ENCODE measurements at places on chromosomes 7 and 10.

DNA sequence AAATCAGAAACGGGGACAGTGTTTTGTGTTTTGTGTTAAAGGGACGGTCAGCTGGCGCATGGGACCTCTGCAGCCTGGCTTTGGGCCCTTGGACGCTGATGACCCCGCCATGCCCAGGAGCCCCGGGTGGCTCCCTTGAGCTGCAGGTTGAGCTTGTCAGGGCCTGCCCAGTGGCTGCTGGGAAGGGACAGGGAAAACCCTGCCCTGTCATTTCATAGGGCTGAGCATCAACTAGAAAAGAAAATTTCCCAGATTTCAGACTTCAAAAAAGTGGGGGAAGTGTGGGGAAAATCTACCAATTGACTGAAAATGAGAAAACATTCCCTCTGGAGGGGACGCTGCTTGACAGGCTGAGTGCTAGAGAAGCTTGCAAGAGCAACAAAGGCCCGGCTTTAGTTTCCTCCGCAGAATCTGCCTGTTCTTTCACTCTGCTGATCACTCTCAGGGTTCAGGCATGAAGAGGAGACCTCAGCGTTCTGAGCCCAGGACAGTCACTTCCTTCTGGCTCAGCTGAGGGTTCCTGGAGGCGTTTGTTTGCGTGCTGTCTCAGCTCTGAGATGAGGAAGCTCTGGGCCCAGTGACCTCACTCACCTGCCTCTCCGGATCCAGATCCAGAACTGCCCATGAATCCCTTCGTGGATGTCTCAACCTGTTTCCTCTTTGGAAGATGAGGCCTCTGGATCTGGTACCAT, 18.6 kb upstream of the DNAJB6 start:
- DNase-seq = no peak

- no peak for DNase-seq
Measured at GRCh38 chr10:42801135-42801534, 18.5 kb downstream of the BMS1 start.

GRCh38 chr10:47370015-47370767, 13.9 kb downstream of the ZNF488 start:
- DNase-seq = no peak

DNA sequence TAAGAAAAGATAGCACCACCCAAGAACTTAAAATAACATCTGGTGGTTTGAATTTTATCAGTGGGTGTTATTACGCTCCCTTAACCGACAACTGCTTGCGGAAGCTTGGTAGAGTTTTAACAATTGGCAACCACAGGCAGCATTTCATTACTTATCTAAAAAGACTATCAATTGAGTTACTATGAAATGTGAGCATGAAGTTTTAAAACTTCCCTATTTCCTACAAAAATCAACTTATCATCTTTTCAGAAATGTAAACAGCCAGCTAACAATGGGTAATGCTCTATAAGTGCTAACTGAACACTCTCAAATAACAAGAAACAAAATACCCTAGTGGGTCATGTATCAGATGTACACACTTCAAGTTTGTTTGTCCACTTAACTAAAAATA, 68.8 kb downstream of the OSBPL3 start:
- DNase-seq = no peak

DNA sequence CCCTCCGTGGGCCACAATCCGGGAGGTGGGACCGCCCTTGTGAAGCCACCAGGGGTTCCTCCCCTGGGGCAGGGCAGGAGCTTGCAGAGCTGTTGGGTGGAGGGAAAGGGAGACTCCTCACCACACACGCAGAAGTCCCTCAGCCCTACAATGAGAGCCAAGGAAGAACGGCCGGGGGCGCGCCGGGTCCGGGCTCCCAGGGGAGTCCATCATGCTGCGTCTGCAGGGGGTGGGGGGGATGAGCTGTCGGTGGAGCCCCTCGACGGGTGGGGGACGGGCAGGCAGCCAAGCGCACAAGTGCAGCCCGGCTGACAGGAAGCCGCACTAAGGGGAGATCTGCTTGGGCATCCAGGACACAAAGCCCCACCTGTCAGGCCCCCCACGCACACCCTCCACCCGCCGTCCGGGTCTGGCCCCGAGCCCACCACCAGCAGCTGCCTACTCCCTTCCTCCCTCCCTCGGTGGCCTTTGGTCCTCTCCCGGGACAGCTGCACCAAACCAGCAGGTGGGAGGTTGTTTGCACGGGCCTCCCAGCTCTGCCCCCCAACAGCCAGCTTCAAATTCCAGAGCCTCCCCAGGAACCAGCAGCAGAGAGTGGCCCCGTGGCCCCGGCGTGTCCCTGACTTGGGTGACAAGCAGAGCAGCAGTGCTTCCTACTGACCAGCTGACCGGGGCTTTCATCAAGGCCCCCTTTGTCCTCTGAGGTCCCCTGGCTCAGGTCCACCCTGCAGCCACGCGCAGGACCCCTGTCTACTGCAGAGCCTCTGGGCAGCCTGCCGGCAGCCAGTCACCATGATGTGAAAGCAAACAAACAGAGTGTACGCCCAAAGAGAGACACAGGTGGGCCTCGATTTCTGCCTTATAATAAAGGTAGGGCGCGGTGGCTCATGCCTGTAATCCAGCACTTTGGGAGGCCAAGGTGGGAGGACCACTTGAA, 50.3 kb downstream of the HIP1 start:
- DNase-seq = no peak

DNA sequence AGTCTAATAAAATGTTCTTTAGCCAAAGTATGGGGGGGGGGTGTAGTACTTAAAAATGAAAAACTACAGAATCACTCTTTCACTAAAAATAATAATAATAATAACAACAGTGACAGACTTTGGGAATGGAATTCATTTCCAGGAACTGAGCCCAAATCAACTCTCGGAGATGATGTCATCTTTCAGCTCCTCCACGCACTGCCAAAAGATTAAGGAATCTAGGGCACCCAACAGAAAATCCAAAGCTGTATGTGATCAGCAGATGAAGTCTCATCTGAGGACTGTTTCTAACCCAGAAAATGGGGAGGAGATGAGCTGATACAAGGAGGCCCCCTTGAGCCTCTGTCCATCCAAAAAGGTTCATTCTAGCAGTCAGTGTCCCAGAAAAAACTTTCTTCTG, 54.5 kb downstream of the GRB10 start:
- no peak for DNase-seq

DNA sequence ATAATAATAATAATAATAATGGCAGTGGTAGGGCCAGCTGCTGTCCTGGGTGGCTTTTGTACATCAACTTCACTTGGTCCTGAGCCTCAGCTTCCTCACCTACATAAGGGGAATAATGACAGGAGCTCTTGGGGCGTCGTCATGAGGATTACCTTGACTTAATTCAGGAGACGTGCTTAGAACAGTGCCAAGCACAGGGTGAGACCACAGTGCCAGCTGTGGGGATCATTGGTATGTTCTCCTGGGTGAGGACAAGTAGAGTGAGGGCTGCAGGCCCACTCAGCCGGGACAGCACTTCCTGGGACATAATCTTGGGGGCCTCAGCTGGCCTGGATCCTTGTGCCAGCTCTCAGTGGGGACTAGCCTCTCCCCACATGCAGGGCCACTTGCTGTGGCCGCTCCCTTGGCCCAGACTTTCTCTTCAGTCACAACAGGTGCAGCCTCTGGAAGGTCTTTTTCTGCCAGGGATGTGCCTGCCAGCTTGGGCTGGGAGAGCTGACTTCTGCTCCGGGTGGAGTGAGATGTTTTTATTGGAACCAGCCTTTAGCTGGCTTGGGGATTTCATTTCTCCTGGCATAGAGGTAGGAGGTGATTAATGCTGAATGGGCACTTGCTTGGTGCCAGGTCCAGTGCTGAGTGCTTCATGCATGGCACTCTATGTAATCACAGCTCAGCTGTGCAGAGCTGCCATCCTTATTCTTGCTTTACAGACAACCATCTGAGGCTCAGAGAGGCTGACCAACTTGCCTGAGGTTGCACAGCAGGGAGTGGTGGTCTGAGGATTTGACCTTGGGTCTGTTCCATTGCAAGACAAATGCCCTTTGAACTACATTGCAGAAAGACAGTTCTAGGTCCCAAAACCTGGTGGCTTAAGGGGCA, 45.3 kb downstream of the TSPAN15 start:
- no peak for DNase-seq

DNA sequence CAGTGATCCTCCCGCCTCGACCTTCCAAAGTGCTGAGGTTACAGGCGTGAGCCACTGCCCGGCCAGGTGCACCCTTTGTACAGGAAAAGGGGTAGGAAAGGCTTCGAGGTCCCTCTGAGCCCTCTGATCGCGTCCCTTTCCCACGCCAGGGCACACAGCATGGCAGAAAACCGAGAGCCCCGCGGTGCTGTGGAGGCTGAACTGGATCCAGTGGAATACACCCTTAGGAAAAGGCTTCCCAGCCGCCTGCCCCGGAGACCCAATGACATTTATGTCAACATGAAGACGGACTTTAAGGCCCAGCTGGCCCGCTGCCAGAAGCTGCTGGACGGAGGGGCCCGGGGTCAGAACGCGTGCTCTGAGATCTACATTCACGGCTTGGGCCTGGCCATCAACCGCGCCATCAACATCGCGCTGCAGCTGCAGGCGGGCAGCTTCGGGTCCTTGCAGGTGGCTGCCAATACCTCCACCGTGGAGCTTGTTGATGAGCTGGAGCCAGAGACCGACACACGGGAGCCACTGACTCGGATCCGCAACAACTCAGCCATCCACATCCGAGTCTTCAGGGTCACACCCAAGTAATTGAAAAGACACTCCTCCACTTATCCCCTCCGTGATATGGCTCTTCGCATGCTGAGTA, 871 bp downstream of the POP7 start:
- no peak for DNase-seq

DNA sequence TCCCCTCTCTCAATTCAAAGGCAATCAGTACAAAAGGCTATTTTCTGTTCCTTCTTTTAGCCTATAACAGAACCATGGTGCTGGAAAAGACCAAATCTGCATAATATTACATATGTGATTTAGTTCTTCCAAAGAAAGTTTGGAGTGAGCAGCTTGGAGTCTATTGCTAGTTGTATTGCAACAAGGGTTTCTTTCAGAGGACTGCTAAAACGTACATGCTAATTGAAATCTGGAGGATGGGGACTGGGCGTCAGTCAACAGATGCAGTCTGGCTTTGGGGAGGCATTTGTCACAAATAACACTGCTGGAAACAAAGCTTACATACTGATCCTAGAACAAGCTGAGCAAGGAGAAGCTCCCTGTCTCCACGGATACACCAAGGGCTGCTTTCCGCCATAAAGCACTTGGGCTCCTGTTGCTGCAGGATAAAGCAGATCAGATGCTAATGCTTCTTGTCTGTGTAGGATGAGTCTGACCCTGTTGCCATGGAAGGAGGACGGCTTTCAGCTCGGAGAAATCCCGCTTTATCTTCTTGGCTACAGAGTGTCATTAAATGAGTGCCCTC, 883.5 kb downstream of the SORCS1 start:
- no peak for DNase-seq

GRCh38 chr10:79328737-79329504, 18.3 kb upstream of the PPIF start:
- DNase-seq = no peak

DNA sequence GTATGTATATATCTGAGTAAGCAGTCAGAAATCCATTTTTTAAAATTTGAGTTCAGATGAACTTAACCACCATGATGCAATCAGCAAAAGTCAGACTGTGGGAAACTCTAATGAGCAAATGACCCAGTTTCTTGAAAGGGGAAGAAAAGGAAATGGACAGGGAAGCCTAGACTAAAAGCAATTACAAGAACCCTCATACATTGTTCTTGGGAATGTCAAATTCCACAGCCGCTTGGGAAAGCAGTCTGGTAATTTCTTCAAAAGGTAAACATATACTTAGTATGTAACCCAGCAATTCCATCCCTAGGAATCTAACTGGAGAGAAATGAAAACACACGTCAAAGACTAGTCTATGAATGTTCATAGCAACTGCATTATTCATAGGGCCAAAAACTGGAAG, 16.4 kb upstream of the FOXK1 start:
- DNase-seq = no peak

DNA sequence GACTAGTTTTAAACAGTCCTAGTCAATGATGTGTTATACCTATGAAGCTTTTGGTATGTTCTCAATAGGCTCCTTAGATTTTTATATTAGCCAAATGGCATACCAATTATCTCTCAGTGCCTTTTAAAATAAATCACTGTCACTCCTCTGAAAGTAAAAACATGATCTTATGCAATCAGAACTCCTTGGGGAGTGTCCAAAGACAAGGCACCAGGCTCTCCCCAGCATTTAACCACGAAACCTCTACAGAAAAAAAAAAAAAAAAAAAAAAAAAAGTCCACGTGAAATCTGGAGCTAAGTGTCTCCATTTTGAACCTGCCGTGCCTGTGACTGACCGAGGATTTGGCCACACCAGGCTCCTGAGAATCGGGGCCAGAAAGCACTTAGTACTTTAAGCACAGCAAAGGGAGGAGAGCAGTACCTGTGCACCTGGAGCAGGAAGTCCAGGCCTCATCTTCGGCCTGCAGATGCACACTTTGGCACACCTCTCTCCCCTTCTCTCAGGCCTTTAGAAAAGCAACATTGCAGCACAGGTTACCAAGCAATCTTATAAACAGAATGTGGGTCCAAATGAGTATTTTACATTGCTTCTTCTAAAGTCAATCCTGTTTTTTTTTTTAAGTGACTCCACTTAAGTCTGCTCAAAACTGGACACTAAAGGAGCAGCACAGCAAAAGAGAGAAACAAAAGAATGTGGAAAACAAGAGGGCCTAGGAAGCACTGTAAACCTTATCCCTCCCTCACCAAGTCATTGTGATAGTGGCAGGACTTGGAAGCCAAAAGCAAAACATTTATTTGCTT, 1.5 kb downstream of the FAM13C start:
- no peak for DNase-seq

DNA sequence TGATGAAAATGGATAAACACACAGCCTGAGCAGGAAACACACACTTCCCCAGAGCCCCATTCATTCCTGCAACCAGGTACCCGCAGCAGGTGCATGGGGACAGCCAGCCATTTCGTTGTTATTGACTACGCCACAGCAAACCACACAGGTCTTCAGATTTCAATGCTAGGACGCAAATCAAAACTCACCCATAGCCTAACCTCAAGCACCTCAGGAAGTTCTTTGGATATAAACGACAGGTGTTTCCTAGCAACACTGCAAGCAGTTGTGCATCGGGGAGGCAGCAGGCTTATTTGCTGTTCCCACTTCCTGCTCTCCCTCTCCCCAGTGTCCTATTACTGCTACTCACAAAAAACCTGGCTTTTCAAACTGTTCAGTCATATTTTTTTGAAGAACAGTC, 176.5 kb upstream of the FRMD4A start:
- no peak for DNase-seq

GRCh38 chr7:80721883-80722615, 83.6 kb downstream of the CD36 start:
- no peak for DNase-seq

DNA sequence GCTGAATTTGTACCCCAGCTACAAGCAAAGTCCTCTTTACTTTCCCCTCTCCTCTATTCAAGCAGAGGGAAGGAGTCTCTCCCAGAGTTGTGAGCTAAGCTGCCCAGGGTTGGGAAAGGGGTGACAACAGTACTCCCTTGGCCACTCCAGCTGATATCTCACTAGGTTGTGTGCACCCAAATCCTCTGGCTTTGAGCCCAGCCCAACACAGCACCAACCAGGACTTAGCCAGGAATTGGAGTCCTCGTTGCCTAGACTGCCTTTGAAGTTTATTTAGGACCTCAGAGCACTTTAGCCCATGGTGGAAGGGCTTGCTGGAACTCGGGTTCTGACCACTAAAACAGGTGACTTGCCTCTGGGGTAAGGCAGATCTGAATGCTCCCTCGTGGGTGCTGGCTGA, 35.7 kb upstream of the DYNC1I1 start:
- DNase-seq = no peak
